Right lobe of liver (tissue), 6 donors: ENCODE measurements at places on chromosomes 6 and 20. TPM values are rescaled to one million over a fixed set of nuclear protein-coding genes. Genes with fewer than 3 reads are reported as not detected.

PTGIS gene
- 30.5 TPM for total RNA-seq

CTSZ gene
- 233 TPM for total RNA-seq

KCNK16 gene
- not detected for total RNA-seq

PHACTR1 gene
- total RNA-seq: 1.6 TPM

POPDC3 gene
- total RNA-seq: not detected

PRR18 gene
- 1.9 TPM for total RNA-seq

ULBP2 gene
- 0.31 TPM for total RNA-seq

BPIFA1 gene
- not detected for total RNA-seq

DNA sequence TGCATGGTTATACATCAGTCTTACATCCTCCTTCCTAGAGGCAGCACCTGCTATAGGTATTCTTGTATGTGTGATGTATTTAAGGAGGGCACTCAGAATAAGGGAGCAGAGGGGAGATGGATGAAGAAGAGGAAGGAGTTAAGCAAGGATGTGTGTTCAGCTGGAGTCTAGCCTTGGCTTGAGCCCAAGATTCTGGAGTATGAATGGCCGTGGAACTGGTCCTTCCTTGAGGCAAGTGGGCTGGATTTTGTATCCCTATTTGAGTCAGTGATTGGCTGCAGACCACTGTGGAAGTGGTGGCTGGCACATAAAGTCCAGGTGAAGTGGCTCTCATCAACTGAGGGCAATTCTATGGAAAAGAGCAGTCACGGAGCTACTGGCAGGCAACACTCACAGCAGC, 112.0 kb upstream of the RNF24 start:
- no peak for DNase-seq

DNA sequence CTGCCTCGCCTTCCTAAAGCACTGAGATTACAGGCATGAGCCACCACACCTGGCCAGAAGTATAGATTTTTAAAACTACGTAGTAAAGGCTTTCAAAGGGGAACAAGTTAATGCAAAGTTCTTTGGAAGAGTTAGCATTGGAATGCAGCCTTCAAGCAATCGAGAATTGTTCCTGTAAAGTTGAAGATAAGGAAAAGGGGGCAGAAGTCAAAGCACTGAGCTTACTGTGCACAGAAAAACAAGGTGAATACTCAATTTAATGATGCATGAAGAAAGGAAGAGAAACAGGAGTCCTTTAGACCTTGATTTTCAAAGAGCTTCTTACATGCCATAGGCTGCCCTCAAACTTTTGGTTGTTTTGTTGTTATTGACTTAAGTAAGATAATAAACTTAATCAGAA, 29.1 kb upstream of the LGSN start:
- no peak for DNase-seq

GRCh38 chr6:148789948-148790347, 43.1 kb downstream of the UST start:
- no peak for DNase-seq

DNA sequence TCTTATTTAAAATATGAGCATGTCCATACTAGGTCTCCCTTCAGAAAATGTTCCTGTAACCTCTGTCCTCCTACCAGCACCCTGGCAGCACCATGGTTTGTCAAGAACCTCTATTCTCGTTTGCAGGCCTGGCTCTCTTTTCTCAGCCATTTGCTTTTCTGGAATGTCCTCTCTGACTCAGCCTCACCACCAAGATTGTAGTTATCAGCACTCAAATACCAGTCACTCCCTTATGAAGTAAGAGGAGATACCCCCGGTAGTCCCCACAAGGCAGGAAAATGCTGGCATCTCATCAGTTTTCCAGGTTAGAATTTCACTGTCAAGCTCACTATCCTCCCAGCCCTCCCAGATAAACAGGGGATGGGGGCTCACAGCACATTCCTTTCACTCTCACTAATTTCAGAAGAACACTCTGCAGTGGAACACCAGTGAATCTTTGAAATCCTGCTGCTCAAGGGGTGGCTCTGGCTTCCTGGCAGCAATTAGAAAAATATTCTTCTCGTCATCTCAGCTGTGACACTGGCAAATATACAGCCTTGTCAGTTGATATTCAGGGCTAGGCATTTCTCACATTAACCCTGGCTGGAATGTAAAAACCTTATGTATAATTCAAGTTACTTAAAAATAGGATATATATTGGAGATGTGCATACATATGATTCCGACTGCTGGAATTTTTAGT, 129.2 kb downstream of the TBX18 start:
- no peak for DNase-seq

- no peak for DNase-seq
Measured at GRCh38 chr6:121319112-121319553, 15.1 kb downstream of the TBC1D32 start.

DNA sequence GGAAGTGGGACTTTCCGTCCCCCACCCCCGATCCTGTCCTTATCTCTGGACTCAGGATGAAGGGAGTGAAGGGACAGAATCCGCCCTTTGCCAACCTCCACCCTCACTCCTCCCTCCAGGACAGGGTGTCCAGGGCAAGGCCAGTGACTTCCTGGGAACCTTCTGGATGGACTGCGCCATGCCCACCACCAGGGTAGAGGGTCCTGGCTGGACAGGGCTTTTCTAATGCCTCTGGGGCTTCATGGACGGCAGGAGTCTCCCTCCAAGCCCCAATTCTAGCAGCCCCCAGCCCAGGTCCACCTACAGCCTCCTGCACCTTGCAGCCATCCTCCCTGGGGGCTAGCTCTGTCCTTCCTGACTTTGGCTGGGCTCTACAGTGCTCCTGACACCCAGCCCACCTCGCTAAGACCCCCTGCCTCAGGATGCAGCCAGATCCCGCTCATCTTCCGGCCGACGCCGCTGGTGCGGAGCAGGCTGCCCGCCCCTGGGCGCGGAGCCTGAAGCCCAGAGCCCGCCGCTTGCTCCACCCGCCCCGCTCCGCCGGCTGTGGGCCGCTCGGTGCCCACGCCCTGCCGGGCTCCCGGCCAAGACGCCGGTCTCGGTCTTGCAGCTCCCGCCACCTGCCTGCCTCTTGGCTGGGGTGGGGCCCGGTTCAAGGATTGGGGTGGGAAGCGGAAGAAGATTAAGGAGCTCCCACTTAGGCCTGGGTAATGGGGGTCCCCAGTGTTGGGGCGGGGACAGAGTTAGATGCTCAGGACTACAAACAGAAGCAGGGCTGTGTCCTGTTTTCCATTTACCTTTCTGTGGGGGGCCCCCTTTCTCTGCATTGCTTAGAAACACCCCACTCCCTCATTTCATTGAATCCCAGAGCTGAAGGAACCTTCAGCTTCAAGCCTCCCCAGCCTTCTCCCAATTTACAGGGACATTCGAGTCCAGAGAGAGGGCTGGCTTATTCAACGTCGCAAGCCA, 72.8 kb downstream of the MDGA1 start:
- peak; percentile 67 for DNase-seq

DNA sequence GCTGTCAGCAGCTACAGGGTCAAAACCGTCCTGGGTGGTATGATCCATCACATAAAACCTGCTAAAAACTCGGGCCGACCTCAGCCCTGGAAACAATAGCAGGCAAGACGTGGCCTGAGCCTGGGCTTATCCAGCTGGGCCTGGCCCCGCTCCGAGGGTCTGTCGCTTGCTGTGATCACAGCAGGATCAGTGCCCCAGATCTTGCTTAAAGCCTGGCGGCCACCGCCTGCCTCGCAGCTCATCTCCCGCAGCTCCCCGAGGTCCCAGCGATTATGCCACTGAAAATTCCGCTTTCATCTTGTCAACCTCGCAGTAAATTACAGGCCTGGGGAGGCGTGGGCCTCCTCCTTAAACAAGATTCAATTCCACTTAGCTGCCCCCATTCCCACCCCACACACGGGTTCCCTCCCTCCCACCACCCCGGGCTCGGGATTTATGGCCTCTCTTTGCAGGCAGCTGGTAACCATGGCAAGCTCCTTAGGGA, 40.1 kb downstream of the CDH22 start:
- DNase-seq: no peak

- no peak for DNase-seq
Measured at GRCh38 chr6:162857326-162857725, 129.6 kb downstream of the PACRG start.

GRCh38 chr6:133606852-133607251, 282.1 kb upstream of the TCF21 start:
- DNase-seq: no peak

GRCh38 chr6:91782802-91783201, 1195.9 kb upstream of the MAP3K7 start:
- DNase-seq: no peak

GRCh38 chr6:20708367-20709124, 174.3 kb downstream of the CDKAL1 start:
- DNase-seq: no peak

- DNase-seq: no peak
Measured at GRCh38 chr6:96784650-96785049, 52.6 kb downstream of the GPR63 start.

- no peak for DNase-seq
Measured at GRCh38 chr6:143195349-143195845, 134.7 kb downstream of the AIG1 start.

DNA sequence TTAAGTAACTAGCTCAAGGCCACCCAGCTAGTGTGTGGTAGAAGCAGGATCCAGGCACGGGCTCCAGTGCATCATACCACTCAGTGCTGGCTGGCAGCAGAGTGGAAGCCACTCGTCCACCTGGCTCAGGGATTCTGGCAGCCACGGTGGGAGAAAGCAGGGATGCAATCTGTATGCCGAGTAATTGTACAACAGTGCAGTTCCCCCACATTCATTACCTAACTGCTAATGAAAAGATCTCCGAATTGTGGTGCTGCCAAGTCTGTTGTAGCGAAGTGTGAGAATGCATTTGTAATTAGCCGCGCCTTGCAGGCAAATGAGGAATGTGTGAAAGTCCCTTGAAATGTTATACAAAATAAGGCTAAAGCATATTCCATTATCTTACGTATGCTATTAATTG, 29.0 kb downstream of the KCNG1 start:
- DNase-seq: no peak

DNA sequence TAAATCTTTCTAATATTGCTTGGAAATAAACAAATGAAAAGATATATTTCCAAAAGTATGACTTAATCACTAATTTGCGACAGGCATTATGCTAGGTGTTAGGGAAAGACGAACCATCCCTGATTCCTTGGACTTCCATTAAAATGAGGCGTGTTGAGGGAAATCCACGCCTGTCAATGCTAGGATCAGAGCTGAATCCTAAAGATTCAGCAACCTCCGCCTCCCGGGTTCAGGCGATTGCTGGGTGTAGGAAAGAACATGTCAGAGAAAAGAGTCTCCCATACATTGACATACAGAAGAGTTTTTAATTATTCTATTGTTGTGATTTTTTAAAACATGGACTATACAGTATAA, 16.8 kb upstream of the PRSS16 start:
- DNase-seq: no peak

- no peak for DNase-seq
Measured at GRCh38 chr20:47747669-47748031, 37.6 kb downstream of the SULF2 start.

DNA sequence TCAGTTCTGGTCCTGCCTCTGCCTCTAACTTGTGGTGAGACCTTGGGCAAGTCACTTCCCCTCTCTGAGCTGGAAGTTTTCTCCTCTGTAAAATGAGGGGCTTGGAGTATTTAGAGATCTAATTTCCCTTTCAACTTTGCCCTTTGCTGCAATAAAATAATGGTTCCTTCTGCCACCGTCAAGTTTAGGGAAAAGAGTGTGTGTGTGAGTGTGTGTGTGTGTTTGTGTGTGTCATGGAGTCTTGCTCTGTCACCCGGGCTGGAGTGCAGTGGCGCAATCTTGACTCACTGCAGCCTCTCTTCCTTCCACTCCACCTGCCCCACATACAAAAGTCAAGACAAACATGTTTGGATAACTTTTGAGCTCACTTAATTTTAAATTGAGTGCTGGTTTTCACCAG, 39.2 kb upstream of the PIM1 start:
- peak; percentile 63 for DNase-seq

DNA sequence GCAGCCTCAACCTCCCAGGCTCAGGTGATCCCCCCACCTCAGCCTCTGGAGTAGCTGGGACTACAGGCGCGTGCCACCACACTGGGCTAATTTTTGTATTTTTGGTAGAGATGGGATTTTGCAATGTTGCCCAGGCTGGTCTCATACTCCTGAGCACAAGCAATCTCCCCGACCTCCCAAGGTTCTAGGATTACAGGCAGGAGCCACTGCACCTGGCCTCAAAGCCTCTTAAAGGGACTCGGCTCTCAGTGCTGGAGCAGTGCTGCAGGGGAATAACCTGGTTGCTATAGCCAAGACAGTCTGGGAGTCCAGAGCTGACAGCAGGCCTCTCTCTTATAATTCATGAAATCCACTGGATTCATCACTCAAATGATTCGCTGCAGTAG, 17.0 kb downstream of the GHRH start:
- DNase-seq: no peak

- no peak for DNase-seq
Measured at GRCh38 chr6:657743-658142, 843 bp upstream of the HUS1B start.

DNA sequence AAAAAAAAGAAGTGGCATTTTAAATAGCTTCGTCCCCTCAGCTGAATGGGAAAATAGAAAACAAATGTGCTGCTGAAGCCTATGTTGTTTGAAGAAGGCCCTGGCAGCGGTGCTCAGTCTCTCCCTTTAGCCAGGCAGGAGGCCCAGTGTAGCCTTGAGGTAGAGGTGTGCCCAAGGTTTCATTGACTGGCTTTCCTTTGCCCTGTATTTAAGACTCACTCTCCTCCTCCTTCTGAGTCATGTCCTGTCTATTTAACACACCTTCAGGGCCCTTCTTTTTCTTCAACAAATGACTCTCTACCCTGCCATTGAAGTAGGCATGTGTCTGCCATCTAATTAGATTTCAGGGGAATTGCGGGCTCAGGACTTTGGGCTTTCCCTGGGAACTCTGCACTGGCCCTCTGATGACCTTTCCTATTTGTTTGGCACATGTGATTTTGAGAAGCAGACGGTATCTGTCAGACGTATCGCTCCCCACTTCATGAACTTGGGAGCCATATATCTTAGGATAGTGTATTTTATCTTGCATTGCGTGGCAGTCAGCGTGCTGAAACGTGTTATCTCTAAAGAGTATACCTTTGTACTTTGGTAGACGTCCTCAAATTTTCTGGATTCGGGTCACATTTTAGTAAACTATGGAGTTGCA, 4.3 kb downstream of the TJAP1 start:
- no peak for DNase-seq

GRCh38 chr6:165749163-165749562, 86.1 kb upstream of the PDE10A start:
- no peak for DNase-seq

DNA sequence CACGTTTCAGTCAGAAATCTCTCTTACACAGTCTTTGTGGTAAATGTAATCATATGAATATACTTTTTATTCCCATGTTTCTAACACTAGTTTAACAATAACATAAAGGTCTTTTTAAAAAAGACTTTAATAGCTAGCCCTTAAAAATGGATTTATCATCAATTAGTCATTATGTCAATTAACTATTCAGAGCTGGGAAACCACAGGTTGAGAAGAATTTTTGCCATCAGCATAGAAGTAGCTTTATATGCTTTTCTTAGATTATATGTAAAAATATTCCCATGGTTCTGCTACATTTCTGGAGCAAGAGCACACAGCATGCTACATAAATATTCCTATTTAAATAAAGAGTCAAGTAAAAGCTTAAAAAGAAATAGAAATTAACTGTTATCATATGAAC, 35.5 kb downstream of the ASCC3 start:
- no peak for DNase-seq
